Stimulated activated CD4-positive, alpha-beta T cell treated with anti-CD3 and anti-CD28 coated beads, Interleukin-4, amount 100 ng/mL, for 4 hours (primary cell): ENCODE measurements at places on chromosomes 1 and 21.

GRCh38 chr1:156310962-156311361 lies 11.9 kb upstream of the VHLL start:
- no peak for DNase-seq

DNA sequence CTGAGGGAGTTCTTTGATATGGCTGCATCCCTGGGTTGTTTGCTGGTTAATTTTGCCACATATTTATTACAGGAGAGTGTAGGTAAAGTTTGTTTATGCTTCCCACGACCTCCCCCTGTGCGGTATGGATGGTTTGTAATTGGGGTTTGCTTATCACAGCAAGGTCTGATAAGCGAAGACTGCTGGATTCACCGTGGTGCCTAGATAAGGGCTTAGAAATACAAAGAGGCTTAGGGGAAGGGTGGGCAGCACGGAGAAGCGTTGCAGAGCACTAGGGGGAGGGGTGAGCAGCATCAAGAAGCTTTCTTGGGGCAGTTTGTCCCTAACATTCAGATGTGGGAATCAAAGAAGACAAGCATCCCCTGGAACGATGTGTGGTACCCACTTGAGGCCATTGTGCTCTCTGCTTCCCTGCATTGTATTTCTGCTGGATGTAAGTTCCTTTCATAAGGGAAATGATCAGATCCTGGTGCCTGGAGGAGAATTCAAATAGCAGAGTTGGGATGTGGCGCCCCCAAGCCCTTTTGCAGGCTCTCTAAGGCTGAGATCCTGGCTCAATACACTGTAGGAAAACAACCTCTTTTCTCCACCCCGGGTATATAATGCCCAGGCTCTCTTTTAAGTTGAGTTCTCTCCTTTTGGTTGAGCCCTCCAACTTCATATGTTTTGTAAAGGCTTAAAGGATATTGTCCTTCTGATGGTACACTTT lies 598.1 kb upstream of the ADGRL4 start:
- DNase-seq, result no peak

GRCh38 chr1:151131701-151132334 lies 14.6 kb downstream of the SEMA6C start:
- DNase-seq, result no peak

- no peak for DNase-seq
Measured at GRCh38 chr1:154485910-154486496, 16.0 kb upstream of the TDRD10 start.

GRCh38 chr21:31182231-31183140 lies 144.2 kb upstream of the KRTAP19-8 start:
- peak; percentile 57 for DNase-seq

- no peak for DNase-seq
Measured at GRCh38 chr1:247324923-247325322, 6.7 kb downstream of the ZNF496 start.

DNA sequence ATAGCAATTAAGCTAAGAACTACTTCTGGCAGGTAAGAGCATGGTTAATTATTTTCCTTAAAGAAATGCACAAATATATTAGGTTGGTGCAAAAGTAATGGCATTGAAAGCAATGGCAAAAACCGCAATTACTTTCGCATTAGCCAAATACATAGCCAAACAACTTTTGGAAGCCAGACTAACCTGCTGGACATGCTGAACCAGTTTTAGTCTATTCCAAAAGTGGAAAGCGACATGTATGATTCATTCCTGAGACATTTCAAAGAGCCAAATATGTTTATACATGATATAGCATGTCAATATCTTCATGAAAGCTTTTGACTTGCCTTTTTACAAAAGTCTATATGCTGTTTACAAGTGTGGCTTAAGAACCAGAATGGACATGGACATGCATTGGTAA lies 23.4 kb upstream of the DR1 start:
- no peak for DNase-seq

DNA sequence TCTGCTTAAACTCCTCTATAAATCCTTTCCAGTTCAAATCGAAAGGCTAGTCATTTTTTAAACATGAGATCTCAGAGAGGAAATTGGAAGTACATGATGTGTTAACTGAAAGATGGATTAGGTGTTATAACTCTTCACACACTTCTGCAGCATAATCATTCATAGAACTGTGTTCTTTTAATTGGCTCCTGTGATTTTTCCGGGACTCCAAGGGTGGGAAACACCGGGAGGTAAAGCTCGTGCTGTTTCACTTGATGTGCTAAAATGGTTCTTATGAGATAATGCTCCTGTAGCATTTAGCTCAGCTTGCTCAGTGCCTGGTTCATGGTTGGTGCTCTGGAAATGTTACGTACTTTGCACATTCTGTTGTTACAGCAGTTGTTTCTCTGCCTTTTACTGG lies 40.2 kb downstream of the CC2D1B start:
- DNase-seq, result no peak

DNA sequence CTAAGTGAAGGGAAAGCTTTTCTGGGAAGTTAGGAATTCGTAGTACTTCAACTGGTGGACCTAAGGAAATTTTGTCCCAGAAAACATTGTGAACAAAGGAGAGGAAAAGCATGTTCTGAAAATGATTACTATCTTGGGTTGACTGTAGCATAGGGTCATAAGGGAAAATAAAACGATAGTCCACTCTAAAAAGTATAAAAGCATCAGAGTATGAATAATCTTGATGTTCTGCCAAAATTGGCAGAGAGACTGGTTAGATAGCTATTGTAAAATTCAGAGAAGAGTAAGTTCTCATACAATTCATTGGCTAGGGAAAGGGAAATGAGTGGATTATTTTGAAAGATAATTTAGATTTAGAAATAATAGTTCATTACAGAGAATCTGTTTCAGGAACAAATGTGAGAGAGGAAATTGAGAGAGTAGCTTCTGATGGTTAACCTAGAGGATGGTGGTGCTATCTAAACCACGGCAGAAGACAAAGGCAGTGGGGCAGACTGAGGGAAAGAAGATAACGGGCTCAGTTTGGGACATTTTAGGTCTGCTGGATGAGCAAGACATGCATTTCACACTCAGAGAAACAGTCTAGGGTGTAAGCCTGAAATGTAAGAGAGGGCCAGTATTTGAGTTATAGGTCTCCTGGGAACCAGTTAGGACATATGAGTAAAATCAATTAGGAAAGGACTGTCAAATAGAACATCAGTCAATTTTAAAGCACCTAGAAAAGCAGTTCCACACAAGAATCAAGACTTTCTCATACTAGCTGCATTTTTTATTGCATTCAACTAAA lies 799.3 kb upstream of the CXADR start:
- DNase-seq, result no peak

GRCh38 chr21:36549470-36549869 lies 69.5 kb upstream of the CLDN14 start:
- no peak for DNase-seq

DNA sequence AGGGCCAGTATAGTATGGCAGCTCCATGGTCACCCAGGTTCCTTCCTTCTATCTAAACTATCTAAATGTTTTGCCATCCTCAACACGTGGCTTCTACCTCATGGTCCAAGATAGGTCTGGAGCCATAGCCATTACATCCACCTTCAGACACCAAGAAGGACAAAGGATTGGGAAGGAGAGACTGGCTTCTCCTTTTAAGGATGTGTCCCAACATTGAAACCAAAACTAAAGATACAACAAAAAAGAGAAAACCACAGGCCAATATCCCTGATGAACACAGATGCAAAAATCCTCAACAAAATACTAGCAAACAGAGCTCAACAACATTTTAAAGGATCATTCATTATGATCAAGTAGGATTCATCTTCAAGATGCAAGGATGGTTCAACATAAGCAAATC lies 24.8 kb downstream of the HSD11B1 start:
- no peak for DNase-seq

DNA sequence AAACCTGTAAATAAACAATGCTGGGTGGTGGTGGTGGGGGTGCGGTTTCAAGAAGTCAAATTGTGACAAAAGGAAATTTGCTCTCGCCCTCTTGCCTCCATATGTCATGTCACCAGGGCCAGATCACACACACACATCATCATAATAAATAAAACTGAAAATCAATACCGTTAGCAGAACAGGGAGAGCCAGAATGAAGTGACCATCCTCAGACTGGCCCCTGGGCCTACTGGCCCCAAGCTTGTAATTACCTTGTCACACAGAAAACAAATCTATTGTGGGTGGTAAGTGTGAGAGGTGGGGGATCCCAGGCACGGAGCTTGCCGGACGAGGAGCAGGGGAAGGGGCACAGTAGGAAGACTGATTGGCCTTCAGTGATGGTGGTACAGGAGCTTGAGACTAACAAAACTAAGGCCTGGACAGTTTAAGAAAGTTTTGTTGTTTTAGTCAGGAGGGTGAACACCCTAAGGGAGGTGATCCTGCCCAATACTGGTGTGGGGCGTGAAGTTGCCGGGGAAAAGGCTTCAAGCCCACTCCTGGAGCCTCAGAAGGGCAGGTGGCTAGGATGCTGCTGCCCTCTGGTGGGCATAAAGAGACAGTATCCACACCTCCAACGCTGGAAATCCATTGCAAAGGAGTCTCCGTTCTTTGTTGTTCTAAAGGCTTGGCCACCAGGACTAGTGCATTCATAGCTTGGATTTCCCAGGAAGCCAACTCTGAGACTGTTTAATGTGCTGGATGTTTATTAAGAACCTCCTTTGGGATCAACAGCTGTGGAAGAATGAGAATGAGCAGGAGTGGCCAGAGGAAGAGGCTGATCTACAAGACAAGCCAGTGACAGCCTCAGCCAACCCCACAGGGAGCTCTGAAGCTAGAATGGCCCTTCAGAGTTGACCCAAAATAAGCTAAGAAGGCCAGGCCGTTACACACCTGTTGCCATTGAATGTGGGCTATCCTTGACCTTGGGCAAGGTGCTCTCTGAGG lies 8.1 kb upstream of the C1orf216 start:
- peak; percentile 37 for DNase-seq

DNA sequence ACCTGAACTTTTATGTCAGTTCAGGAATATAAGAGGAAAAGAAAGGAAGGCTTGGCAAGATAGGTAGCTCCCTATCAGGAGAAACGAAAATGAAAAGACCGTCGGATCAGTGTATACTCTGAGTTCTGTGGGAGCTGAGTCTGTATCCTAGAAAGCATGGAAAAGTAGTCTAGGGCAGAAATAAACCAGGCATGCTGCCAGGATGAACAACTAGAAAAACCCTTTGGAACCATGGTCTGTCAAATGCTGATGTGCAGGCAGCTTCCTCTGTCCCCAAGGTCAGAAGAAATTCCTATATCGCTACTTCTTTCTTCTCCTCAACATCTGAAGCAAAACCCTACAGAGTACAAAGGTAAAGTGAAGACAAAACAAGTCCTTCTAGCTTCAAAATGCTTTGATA lies 268.8 kb downstream of the ST6GALNAC3 start:
- DNase-seq, result no peak

DNA sequence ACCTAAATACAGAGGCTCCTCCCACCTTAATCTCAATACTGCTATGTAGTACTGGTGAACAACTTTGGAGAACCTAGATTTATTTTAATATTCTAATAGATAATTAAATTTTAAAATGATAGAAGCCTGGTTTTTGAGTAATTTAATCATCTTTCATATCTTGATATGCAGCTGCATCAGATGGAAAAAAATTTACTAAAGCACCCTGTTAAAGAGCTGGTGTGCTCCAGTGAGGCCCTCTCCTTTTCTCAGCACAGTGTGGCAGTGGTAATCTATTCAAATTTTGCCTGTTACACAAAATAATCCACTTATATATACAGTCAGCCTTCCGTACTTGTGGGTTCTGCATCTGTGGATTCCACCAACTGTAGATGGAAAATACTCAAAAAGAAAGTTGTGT lies 82.8 kb downstream of the LRRC8C start:
- no peak for DNase-seq

DNA sequence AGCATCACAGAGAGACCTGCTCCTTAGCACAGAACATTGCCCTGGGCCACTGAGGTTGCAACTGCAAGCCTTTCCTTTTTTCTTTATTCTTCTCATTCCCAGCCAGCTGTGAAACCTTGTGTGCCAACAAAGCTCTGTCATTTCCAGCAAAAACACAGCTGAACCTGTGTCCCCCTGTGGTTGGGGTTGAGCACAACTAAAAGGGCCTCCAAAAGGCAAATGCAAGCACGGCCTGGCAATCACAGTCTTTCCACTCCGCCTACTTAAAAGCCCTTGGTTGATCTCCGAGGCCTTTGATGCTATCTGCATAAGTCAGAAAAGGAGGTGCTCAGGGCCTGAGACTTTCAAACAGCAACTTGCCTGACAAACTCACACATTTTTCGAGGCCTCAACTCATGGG lies 32.7 kb downstream of the SUSD4 start:
- no peak for DNase-seq

DNA sequence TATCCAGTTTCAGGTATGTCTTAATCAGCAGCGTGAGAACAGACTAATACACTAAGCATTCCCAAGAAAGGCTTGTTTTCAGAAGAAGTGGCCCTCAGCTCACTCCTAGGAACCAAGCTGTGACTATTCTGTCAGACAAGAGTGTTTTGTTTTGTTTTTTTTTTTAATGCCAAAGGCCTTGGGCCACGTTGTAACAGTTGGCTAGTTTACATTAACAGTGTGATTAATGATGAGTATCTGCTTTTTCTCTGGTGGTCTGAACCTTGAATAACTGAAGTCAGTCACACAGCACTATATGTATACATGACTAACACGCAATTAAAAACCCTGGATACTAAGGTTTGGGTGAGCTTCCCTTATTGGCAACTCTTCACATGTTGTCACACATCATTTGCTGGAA lies 21.9 kb downstream of the DPYD start:
- DNase-seq, result no peak

- no peak for DNase-seq
Measured at GRCh38 chr1:201675143-201675542, 136.2 kb downstream of the NAV1 start.

DNA sequence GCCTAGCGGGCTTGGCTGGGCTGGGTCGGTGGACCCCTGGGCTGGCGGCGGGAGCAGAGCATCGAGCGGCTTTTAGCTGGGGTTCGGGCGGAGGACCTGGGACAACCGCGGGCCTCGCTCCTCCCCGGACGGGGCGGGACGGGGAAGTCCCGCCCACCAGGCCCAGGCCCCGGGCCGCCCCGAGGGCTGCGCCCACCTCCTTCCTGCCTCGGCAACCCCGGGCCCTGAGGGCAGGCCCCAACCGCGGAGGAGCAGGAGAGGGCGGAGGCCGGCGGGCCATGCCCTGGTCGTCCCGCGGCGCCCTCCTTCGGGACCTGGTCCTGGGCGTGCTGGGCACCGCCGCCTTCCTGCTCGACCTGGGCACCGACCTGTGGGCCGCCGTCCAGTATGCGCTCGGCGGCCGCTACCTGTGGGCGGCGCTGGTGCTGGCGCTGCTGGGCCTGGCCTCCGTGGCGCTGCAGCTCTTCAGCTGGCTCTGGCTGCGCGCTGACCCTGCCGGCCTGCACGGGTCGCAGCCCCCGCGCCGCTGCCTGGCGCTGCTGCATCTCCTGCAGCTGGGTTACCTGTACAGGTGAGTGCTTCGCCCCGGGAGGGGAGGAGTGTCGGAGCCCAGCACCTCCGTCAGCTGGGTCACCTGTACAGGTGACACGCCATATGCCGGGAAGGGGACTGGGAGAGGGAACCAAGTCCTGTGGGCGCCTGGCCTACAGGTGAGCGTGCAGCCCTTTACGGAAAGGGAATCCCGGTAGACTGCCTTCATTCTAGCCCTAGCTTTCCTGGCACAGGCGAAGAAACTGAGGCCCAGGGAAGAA lies at the start of gene XKR8:
TSS of gene XKR8 (plus strand) at position 182 of the 812 bp plus-strand sequence. CDS start at position 279, 97 bp downstream.
- DNase-seq, result peak; percentile 83

GRCh38 chr1:31535561-31535960 lies 40.8 kb upstream of the TINAGL1 start:
- no peak for DNase-seq
